ENCODE measurements at places on chromosomes 11 and 22. TPM values are rescaled to one million over a fixed set of nuclear protein-coding genes. Genes with fewer than 3 reads are reported as not detected.

The NRXN2 gene
- 0.26 TPM for total RNA-seq

The OR5B21 gene
- not detected for total RNA-seq

The CEP126 gene
- 1.8 TPM for total RNA-seq

The PATE2 gene
- not detected for total RNA-seq

The TRPM5 gene
- total RNA-seq = not detected

The SCGB2A2 gene
- not detected for total RNA-seq

The HOATZ gene
- total RNA-seq = not detected

The HARBI1 gene
- 7.6 TPM for total RNA-seq

The MAPK8IP2 gene
- total RNA-seq = 0.26 TPM

The HYOU1 gene
- total RNA-seq = 73.7 TPM

The UPK2 gene
- total RNA-seq = not detected

The TOP3B gene
- total RNA-seq = 18.2 TPM

The KLHDC7B gene
- 0.51 TPM for total RNA-seq

The TLCD5 gene
- 9.8 TPM for total RNA-seq

The HEPN1 gene
- total RNA-seq = not detected

The CD3G gene
- not detected for total RNA-seq

The METTL15 gene
- total RNA-seq = 20.5 TPM

The NUDT8 gene
- total RNA-seq = 5.0 TPM

The TRIM29 gene
- total RNA-seq = not detected

The MUC15 gene
- not detected for total RNA-seq

The MUC5AC gene
- not detected for total RNA-seq

The PHLDA2 gene
- 4.1 TPM for total RNA-seq

The FGF19 gene
- total RNA-seq = not detected

The GLB1L3 gene
- total RNA-seq = not detected

The FLRT1 gene
- total RNA-seq = 0.17 TPM

The PAMR1 gene
- 159 TPM for total RNA-seq

The DUSP8 gene
- total RNA-seq = 0.51 TPM

The TRIM51 gene
- not detected for total RNA-seq

The BACE1 gene
- total RNA-seq = 17.7 TPM

The SMCO4 gene
- total RNA-seq = 8.6 TPM

The OR5AP2 gene
- total RNA-seq = not detected

The RIC8A gene
- 230 TPM for total RNA-seq

The C22orf15 gene
- 3.9 TPM for total RNA-seq

The DRICH1 gene
- total RNA-seq = 0.26 TPM

The CEND1 gene
- total RNA-seq = 1.3 TPM
